ENCODE measurements at places on chromosomes 2 and 18.
A peak's percentile ranks its signal among the peaks of the same experiment; 100 is the strongest.

DNA sequence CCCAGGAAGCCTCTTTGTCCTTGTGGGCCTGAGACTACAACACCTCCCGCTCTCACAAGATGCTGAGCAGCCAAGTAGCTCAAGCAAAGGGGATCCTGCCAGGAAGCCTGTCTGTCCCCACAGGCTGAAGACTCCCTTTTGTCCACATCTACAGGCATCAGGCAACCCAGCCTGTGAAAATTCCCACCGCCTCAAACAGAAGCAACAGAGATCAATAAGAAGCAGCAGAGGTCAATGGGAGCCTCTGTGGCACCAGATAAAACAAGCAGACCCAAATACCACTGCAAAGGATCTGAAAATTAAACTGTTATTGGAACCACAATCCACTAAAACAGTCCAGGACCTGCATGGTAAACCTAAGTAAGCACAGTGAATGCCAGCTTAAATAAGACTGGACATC lies 48.5 kb downstream of the ASXL2 start:
- DNase-seq = no peak

GRCh38 chr2:47269316-47270232 lies 114.5 kb upstream of the STPG4 start:
- DNase-seq = peak; percentile 94

DNA sequence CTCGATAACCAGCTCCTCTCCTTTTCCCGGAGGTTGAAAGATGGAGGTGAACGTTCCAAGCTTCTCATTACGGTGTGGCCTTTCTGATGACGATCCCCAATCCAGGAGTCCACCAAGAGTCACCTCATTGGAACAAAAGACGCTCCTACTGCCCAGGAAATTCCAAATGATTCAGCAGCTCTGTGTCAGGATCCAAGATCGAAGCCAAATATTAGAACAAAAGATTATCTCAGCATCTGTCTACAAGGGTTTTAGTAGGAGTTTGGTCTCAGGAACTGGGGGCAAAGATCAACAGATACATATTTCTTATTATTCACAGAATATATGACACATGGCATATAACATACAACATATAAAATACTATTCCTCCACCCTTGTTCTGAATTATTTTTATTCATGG lies 161.1 kb upstream of the RAB12 start:
- DNase-seq = no peak

- DNase-seq = no peak
Measured at GRCh38 chr2:8935982-8936381, 67.5 kb downstream of the MBOAT2 start.

DNA sequence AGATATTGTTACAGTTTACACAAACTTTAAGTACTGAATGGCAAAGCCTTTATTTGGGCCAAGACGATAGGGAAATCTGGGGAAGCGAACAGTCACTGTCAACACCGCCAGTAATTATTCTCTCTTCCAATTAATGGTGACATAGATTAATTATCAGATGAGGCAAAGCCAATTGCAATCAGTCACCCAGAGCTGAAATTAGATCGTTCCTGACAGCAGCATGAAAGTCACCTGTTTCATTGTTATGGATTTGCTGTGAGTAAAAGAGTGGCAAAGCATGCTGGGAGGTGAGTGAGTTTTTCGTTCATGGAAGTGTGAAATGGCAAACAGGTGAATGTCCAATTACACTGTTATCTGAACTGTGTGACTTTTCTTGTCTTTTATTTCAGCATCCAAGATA lies 164.8 kb upstream of the KLHL14 start:
- no peak for DNase-seq

DNA sequence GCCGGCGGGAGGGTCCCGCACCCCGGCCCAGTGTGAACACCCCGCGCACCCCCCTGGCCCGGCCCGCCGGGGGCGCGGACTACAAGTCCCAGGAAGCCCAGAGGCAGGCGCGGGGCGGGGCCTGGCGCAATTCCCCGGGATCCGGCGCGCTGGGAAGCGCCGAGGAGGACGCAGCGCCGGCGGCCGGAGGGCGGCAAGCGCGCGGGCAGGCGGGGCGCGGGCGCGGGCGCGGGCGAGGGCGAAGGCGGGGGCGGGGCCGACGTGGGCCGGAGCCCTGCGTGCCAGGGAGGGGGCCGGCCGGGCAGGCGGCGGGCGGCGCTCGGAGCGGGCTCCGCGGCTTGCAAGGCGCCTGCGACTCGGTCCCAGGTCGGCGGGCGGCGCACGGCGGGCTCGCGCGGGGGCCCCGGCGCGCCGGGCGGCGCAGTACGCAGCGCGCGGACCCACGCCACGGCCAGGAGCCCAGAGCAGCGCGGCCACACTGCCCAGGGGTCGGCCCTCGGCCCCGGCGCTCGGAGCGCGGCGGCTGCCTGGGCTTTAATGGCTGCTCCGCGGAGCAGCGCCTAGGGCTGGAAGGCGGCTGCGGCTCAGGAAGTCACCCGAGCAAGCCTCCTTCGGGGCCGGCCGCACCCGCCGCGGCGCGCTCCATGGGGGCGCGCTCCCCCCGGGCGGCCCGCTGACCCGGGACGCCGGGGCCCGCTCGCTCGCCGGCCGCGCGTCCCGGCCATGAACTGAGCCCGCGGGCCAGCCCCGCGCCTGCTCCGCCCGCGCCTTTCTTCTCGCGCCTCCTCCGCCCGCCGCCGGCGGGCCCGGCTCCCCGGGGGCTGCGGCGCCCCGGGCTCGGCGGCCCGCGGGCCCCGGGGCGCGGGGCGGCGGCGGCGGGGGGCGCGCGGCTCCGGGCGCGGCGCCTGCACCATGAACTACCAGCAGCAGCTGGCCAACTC lies at the start of gene AGAP1:
Gene AGAP1 (plus strand): TSS at position 269 of the 941 bp plus-strand sequence.
- DNase-seq = peak; percentile 93

GRCh38 chr18:12315490-12315889 lies 7.4 kb downstream of the TUBB6 start:
- no peak for DNase-seq

DNA sequence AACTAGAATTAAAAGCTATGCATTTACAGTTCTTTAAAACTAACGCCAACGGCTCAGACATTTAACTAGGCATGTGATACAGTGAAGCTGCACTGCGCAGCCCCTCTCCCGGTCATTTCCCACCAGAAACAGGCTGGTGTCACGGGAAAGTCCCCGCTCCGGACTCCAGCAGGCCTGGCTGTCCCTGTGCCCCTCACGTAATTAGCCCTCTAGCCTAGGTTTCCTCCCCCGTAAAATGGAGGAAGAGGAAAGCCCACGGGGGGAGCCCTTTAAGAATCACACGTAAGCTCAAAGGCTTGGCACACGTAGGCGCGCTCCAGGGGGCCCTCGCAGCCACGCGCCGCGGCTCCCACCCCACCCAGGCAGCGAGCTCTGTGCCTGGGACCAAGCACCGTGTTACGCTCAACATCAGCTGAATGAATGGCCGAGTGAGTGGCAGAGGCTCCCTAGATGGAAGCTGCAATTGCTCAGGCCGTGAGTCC lies 48.0 kb downstream of the KCNIP3 start:
- no peak for DNase-seq

GRCh38 chr2:218558986-218559385 lies 9.2 kb downstream of the USP37 start:
- no peak for DNase-seq

GRCh38 chr2:82837588-82838304 lies 1621.3 kb downstream of the SUCLG1 start:
- DNase-seq = peak; percentile 17
